ENCODE measurements at places on chromosomes 13 and 19.

- DNase-seq: no peak
These were observed 263.4 kb downstream of the UQCRFS1 start for GRCh38 chr19:28949535-28949934.

DNA sequence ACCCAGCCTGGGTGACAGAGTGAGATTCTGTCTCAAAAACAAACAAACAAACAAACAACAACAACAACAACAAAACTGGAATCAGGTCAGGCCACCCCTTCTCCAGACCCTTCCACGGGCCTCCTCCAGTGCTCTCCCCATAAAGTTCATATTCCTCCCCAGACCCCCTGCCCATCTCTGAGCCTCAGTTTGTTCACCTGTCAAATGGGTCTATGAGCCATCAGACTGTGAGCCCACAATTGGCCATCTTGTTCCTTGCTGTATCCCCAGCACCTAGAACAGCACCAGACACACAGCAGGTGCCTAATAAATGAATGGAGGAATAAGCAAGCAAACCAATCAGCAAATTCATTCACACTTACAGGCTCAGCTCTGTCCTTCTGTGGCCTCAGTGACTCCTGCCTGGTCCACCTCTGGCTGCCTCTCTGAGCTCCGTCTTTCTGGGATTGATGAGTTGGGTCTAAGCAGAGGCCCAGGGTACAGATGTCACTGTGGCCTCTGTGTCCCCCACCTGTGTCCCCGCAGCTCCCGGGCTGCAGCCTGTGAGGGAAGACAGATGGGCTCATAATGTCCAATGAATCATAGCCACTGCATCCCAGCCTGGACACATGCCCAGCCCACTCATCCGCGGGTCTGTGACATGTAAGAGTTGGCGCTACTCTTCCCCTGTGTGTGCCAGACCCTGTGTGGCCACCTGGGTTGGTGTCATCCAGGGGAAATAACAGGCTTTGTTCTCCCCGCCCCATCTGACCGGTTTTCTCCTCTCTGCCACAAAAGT, 19.6 kb upstream of the PTPRS start:
- no peak for DNase-seq

DNA sequence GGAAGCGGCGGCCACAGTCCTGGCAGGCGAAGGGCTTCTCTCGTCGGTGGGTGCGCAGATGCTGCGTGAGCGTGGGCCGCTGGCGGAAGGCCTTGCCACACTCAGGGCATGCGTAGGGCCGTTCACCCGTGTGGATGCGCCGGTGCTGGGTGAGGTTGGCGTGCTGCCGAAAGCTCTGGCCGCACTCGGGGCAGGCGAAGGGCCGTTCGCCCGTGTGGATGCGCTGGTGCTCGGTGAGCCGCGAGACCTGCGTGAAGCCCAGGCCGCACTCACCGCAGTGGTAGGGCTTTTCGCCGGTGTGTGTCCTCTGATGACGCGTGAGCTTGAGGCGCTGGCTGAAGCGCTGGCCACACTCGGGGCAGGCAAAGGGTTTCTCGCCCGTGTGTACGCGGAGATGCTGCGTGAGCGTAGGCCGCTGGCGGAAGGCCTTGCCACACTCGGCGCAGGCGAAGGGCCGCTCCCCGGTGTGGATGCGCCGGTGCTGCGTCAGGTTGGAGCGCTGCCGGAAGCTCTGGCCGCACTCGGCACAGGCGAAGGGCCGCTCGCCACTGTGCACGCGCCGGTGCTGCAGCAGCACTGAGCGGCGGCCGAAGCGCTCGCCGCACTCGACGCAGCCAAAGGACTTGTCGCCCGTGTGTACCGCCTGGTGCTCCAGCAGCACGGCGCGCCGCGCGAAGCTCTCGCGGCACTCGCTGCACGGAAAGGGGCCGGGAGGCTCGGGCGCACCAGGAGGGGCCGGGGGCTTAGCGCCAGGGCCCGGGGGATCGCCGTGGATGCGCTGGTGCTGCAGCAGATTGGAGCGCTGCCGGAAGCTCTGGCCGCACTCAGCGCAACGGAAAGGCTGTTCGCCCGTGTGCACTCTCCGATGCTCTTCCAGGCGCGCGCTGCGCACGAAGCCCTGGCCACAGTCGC, 4.0 kb upstream of the UBE2M start:
- no peak for DNase-seq

DNA sequence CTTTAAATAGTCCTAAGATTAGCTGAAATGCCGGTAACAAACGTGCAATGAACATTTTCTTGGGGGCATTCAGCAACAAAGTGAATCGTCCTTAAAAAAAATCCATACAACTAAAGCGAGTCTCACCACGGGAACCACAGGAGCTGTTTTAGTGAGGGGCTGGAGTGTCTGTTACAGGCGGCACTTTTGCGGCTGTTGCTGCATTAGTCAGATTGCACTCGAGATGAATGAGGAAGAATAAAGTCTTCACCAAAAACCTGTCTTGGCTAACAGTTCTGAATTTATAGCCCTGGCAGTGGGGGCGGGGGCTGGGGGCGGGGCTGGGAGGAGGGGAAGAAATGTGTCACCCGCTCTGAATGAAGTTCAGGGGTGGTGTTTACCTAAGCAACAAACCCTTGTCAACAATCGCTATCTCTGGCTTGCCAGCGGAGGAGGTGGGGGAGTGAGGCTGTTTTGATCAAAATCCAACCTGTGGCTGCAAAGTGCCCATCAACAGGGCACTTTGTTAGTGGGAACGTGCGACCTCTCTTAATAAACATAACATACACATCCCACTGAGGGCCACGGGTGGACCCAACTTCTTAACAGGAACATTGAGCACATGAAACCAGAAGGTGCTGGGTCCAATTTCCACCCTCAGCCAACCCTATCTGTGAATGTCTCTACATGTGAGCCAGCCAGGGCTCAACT, 44.5 kb downstream of the RFX2 start:
- no peak for DNase-seq

GRCh38 chr13:112066624-112067004, 335 bp upstream of the SOX1 start:
- peak; percentile 89 for DNase-seq

GRCh38 chr13:40186041-40186440, 480.4 kb downstream of the FOXO1 start:
- DNase-seq: no peak

DNA sequence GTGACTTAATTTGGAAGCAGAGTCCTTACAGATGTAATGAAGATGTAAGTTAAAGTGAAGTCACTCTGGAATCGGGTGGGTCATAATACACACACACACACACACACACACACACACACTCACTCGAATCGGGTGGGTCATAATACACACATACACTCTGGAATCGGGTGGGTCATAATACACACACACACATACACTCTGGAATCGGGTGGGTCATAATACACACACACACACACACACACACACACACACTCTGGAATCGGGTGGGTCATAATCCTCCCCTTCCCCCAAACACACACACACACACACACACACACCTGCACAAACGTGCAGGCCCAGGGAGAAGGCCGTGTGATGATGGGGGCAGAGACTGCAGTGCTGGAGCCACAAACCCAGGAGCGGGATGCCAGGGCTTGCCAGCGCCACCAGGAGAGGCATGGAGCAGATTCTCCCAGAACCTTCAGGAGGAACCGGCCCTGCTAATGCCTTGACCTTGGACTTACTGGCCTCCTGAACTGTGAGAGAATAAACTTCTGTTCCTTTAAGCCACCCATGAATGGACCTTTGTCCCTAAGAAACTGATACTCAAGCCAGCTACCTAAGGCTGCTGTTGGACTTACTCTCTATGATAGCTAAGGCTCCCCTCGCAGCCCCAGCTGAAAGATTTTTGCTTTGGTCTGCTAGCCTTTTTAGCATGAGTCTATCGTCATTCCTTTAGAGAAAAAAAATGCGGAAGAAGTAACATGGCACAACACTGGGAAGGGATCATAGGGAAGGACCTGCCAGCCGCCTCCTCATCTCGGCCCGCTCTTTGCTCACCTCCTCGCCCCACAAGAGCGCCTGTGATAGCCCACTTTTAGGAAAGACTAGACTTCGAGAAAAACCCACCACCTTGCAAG, 136.2 kb upstream of the RNF113B start:
- no peak for DNase-seq

DNA sequence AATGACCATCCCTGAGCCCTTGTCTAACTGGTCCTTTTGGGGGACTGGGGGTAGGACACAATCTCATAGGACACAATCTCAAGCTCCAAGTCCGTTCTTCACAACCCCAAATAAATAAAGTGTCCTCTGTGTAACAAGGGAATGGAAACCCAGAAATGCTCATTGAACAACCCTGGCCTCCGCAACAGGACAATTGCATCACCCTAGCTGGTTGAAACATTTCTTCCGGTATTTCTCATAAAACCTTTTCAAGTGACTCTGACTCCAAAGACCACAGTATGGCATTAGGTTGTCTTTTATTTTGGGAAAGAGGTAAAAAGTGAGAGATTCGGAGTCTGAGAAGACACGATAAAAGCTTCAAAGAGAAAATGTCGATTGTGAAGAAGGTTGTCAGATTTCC, 186.6 kb downstream of the ZNF536 start:
- DNase-seq: no peak

GRCh38 chr13:112871742-112872141, 97.3 kb upstream of the MCF2L start:
- DNase-seq: no peak
